ENCODE measurements at places on chromosomes 2 and 18. TPM values are rescaled to one million over a fixed set of nuclear protein-coding genes. Genes with fewer than 3 reads are reported as not detected.

- no peak for DNase-seq
Measured at GRCh38 chr2:240155048-240155744, 14.7 kb upstream of the OTOS start.

DNA sequence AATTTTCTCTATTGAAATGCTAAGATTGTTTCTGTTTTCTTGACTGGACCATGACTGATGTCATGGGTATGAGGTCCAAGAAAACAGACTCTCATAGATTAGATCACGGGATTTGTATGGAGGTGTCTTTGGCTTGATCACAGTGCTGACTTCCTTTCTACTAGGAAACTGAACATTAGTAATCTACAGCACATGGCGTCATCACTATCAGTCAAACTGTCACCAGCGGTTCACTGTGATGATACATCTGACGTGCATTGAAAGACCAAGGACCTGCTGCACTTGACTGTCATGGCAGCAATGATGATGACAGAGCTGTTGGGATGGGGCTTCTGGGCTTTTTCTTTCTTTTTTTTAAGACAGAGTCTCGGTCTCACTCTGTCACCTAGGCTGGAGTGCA lies 28.2 kb upstream of the IMPA2 start:
- no peak for DNase-seq

GRCh38 chr2:174931724-174932123 lies 73.5 kb downstream of the CHN1 start:
- no peak for DNase-seq

DNA sequence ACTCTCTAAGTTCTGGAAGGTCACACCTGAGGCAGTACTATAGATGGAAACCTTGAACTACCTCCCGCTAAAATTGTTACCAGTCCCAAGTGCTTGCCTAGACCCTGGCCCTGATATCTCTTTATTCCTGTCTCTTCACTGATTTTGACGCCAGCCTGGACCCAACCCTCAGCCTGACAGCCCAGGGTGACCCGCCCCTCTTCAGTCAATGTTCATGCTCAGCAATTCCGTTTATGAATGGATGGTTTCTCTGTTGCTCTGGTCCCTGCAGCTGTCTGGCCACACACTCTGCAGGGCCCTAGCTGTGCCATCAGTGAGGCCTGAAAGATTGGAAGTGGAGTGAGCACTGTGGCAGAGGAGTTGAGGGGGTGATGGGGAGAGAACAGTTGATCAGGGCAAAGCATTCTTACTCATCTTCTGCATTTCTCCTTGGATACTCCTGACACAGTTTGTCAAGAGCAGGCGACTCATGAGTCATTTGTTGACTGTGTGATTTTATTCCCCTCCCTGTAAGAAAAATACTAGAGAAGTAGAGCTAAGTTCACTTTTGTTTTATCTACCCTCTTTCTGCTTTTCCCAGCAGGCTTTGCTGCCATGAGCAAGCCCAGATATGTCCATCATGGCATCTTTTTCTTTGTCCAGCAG lies 46.0 kb downstream of the NPAS2 start:
- no peak for DNase-seq

SPHKAP gene
- total RNA-seq = not detected

CTDSP1 gene
- total RNA-seq = 123 TPM

- DNase-seq = no peak
Measured at GRCh38 chr2:172849519-172850217, 114.0 kb downstream of the RAPGEF4 start.

CCL20 gene
- total RNA-seq = 2.1 TPM

CEP76 gene
- total RNA-seq = 8.2 TPM

DNA sequence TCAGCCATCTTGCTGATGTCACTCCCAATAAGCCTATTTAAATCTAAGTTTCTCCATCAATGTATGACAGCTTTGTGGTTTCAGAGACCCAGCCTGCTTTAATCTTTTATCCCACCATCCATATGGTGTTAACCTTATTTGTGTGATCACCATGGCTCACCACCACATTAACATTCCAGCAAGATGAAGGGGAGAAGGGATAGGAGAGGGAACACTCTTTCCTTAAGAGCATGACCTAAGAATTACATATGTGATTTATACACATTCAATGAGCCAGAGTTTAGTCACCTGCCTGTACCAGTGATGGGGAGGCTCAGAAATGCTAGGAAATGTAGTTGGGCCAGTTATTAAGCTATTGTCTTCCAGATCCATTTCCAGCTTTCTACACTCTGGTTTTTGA lies 44.5 kb upstream of the CHN1 start:
- no peak for DNase-seq

DNA sequence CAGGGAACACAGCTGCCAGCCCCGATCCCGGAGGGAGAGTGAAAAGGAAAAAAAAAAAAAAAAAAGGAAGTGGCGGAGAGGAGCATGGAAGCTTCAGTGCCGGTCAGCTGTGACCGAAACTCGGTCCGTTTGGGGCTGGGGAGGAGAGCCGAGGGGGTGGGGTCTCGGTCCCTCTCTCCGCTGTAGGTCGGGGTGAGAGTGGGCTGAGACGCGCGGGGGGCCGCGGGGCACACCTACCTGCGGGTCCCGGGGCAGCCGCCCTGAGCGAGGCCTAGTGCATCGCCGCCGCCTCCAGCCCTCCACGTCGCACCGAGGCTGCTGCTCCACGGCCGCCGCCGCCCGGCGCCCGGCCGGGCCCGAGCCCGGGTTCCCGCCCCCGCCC lies 536 bp downstream of the VPS54 start:
- DNase-seq = peak; percentile 90

DNA sequence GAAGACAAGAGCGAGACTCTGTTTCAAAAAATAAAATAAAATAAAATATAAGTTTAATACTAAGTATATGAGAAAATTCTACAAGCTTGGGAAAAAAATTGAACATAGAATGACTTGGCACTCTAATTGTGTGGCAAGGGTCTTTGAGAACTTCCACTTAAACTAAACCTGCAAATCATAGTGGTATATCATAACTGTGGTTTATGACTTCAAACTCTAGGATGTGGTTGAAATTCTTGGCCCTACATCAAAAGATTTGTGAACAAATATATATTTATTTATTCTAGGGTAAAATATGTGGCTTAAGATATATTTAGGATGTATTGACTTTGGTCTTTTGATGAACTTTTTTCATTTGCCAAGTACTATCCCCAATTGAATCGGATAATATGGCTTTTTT lies 3.1 kb upstream of the FAM171B start:
- DNase-seq = no peak

DNA sequence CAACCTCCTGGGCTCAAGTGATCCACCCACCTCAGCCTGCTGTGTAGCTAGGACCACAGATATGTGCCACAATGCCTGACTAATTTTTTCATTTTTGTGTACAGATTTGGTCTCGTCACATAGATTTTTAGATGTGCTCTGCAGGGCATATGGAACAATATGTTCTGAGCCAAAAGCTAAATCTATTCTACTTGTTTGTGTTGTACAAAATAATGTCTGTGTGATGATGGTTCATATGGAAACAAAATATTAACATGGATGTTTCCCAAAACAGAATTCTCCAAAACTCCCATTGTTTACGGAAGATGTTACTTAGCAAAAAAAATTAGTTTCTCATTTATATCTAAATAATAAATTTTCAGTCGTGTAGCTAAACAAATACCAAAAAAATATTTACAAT lies 12.6 kb upstream of the KLHL23 start:
- DNase-seq = no peak
